ENCODE measurements at places on chromosomes 1 and 21.

DNA sequence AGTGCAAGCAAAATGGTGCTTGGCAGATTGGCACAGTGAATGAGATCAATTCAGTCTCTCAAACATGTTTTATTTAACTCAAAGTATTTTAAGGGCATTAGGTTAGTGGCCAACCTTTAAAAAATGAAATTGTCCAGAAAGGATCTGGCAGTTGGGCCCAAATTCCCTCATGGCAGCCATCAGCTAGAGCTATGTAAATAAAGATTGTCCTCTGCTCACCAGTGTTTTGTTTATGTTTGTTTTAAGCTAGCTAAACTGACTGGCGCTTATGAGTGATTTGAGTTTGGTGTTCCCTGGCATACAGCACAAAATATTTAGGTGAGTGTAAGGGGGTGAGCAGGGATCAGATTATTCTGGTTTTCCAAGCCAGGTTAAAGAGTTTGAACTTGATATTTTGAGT, 18.1 kb downstream of the HDAC1 start:
- no peak for DNase-seq

DNA sequence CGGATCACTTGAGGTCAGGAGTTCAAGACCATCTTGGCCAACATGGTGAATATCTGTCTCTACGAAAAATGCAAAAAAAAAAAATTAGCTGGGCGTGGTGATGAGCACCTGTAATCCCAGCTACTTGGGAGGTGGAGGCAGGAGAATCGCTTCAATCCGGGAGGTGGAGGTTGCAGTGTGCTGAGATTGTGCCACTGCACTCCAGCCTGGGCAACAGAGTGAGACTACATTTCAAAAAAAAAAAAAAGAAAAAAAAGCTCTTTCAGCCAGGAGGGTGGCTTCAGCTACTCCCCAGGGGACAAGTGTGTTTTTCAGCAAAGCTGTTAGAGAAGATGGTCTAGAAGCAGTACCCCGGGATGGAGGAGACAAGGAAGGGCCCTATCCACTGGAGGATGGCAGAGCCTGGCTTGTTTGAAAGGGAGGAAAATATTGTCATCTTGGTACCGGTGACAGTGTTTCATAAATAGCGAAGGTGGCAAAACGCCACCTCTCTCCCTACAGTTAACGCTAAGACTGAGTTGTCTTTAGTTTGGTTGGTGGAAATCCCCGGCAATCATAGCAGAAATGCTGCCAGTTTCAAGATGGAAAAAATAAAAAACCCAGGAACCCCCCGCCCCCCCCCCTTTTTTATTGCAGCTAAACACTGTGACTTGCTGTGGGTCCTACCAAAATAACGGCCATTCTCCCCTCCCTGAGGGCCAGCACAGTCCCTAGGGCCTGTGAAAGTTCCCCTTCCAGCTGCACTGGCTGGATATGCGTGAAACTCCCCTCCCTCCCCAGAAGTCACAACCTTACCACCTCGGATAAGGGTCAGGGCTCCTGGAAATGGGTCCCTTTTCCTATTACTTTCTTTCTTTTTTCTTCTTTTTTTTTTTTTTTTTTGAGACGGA, 3.5 kb downstream of the PIK3CD start:
- no peak for DNase-seq

DNA sequence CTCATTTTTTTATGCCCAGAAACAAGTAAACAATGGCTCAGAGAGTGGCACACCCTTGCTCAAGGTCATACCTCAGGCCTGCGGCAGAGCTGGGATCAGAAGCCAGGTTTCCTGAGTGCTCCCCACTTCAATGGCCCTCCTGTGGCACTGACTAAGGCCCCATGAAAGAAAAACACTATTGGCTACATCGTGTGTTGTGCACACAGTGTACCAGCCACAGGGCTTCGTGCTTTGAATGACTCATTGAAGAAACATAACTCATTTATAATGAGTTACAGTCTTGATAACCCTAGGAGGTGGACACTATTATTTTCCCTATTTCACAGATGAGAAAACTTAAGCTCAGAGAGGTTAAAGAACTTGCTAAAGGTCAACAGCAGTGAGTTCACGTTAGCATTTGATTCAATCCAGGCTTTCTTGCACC, 91.2 kb downstream of the TRABD2B start:
- DNase-seq, result no peak

DNA sequence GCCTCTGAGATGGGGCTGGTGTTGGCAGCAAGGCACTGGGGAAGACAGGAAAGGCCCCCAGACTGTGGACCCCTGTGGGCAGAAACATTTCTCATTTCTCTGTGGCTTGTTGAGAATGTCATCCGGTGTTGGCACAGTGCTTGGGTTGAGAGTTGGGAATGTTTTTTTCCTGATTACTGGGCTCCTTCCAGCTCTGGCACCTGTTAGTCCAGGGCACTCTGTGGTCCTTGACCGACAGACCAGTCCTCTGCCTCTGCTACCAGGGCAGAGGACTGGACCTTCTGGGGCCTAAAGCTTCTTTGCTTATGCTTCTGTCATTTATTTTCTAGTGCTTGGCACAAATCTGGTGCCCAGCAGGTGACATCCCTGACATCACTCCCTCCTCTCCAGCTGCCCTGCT, 4.8 kb upstream of the SPRR5 start:
- no peak for DNase-seq

DNA sequence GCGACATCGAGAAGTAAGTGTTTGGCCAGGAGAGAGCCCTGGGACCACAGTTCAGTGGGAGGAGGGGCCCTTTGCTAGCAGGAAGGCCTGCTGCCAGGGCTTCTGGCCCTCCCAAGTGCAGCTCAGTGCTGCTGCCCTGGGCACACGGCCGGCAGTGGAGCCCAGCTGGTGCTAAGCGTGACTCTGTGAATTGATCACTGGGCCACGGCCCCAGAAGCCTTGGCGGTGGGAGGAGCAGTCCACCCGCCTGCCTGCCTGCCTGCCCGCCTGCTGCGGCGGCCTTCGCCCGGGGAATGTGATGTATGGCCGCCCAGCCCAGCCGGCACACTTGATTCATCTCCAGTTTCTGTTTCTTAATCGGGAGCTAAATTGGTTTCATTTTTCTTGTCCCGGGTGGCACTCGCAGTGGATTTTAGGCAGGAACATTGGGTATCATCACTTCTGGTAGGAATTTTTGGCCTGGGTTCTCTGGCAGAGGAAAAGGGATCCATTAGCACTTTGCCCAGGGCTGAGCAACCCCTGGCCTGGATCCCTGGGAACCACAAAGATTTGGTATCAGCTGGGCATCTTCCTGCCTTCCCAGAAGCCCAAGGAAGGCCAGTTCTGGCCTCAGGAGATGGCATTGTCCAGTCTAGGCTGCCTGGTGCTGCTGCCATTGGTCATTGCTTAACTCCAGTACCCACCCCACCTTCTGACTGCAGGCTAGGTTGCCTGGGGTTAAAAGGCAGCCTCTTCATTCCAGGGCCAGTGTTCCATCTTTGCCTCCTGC, 28.6 kb downstream of the TMEM53 start:
- DNase-seq, result no peak

GRCh38 chr1:67791261-67791660, 42.0 kb downstream of the GNG12 start:
- DNase-seq, result no peak

- no peak for DNase-seq
Measured at GRCh38 chr1:86489242-86489878, 20.6 kb downstream of the CLCA1 start.

DNA sequence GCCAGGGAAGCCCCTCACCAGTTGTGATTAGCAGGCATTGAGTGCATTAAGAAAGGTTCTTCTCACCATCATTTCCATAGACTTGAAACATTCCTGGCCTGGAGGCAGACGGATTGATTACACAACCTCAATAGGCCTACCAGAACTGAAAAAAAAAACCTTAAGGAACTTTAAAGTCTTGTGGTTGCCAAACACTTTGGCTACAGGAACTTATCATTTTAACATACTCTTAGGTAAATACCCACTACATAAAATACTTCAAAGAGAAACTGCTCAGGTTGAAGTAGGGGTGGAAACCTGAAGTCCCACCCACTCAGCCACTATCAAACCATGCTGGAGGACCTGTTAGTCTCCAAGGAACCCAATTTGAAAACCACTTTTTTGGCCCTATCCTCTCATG, 22.4 kb upstream of the HMGB4 start:
- DNase-seq, result no peak

- no peak for DNase-seq
Measured at GRCh38 chr1:115036814-115037507, 7.3 kb downstream of the TSHB start.

DNA sequence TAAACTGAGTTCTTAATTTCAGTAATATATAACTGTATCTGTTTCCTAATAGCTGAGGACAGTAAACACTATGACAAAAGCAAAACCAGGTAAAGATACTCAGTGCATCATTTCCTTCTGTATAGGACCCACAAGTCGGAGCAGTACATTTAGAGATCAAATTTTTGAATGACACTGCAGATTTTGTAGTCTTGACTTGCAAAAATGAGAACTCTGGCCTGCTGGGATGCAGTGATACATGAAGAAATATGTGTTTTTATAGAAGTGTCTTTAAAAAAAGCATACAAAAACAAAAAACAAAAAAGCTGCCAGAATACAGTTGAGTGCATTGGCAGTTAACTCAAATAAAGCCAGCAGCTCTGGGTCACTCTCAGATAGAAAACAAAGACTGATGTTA, 19.0 kb downstream of the GART start:
- no peak for DNase-seq

- no peak for DNase-seq
Measured at GRCh38 chr1:245995474-245995873, 511.6 kb downstream of the SMYD3 start.

DNA sequence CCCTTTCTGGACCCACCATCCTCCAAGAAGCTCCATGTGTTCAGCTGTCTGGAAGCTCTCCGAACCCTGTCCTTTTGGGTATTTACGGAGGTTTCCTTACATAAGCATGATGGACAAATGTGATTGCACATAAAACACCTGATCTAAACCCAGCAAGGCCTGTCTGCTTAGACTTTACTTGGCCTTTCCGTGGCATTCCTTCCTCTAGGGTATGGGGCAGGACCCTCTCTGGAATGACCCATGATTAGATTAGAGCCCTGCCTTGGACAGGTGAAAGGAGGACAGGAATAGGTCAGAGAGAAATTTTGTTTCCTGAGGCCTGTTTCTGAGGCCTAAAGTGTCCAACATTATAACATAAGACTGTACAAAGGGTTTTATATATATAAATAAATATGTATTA, 16.9 kb downstream of the PTPRU start:
- no peak for DNase-seq

DNA sequence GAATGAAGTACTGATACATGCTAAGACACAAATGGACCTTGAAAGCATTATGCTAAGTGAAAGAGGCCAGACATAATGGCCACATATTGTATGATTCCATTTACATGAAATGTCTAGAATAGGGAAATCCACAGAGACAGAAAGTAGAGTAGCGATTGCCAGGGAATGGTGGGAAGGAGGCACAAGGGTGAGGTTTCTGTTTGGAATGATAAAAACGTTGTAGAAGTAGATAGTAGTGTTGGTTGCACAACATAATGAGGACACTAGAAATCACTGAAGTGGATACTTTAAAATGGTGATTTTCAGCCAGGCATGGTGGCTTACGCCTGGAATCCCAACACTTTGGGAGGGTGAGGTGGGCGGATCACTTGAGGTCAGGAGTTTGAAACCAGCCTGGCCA, 97.6 kb upstream of the VANGL1 start:
- no peak for DNase-seq

- DNase-seq, result no peak
Measured at GRCh38 chr1:109931189-109931731, 20.6 kb downstream of the CSF1 start.

GRCh38 chr1:163914785-163915413, 593.1 kb downstream of the NUF2 start:
- DNase-seq, result no peak

- no peak for DNase-seq
Measured at GRCh38 chr1:115447672-115448071, 109.6 kb upstream of the NGF start.

- peak; percentile 42 for DNase-seq
Measured at GRCh38 chr1:205438213-205439158, 16.6 kb upstream of the LEMD1 start.

DNA sequence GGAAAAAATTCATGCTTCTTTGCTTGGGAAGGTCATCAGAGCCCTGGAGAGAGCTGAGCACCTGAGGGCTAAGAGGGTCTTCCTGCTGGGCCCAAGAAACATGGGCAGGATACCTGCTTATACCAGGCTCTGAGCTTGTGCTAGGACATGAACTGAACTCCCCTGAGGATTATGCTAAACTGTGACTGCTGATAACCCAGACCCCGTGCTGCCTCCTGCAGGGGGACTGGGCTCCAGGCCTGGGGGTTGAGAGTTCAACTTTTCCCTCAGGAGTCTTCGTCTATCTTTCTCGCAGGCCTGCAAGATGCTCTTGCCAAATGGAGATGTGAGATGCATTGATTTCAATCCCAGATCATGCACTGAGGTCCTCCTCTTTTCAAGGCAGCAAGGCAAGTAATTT, 368.5 kb downstream of the HHAT start:
- no peak for DNase-seq

DNA sequence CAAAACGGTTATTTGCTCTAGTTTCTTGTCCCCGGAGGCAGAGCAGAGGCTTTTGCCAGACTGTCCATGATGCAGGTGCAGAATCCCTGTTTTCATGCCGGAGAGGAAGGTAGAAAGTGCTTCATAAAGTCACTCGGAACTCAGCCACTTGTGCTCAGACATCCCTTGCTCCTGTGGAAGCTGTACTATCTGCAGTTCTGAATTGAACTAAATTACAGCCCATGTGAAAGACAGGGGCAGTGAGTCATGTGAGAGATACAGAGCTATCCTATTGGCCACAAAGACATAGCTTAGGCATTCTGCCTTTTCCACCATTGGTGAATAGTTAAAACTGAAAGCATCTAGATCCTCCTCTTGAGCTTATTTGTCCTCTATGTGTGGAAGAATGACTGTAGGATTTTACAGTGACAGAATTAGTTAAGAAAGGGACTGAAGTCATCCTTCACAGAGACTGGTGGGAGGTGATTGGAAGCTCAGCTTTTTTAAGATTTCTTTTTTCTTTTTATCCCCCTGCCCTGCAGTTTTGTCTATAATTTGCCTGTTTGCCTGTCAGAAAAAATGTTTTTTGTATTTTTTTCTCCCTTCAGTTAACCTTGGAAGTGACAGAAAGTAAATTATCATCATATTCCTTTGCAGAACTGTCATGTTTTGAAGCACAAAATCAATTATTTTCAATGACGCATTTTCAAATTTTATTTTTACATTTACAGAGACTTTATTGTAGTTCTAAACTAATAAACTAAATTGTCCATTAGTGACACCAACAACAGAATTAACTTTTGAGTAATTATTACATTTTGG, 298.6 kb downstream of the PTPRC start:
- DNase-seq, result peak; percentile 81

GRCh38 chr1:7680207-7680954, 90.7 kb upstream of the VAMP3 start:
- no peak for DNase-seq
